ENCODE measurements at places on chromosomes 12 and 14.

GRCh38 chr12:66013224-66013623 is 117.3 kb downstream of the LLPH start:
- no peak for DNase-seq

DNA sequence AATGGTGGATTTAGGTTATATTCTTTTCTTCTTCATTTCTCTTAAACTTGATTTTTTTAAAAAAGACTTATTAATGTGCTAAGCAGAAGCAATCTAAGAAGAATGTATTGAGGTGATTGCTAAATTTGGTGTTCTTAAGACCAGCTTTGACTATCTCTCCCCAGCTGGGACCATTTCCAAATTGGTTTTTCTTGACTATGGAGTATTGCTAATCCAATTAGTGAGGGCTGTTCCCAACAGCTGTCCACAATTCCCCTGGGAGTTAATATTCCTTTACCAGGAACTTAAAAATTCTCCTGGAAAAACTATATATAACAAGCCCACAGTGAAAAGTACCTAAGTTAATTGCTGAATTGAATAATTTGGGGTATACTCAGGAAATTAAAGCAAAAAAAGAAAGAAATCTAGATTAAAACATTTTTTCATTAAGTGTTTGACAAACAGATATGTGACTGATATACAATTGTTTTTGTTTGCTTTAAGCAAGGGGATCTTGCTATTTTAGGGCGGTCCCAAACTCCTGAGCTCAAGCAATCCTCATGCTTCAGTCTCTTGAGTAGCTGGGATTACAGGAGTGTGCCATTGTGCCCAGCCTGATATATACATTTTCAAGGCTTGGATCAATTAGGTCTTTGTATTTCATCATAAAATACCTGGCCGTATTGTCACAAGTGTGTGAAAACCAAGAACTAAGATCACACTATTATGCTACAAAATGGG is 105.0 kb downstream of the FAR2 start:
- no peak for DNase-seq

DNA sequence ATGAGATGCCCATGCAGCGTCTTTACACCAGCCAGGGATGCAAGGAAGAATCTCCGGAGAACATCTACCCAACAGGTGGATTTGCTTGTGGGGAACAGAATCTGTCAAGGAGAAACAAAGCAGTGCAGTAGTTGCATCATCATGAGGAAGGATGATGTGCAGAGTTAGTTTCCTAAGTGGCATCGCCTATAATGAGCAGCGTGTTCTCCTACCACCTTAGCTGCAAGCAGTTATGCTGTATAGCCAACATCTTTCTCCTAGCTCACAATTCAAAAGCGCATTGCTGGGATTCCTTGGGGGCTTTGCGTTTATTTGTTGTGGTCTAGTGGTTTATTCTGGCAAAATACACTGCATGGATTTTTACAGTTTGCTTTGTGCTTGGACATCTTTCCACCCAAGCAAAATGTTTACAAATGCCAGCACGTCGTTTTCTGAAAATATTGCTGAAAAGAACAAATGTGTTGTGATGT is 233.0 kb downstream of the RGS6 start:
- no peak for DNase-seq

DNA sequence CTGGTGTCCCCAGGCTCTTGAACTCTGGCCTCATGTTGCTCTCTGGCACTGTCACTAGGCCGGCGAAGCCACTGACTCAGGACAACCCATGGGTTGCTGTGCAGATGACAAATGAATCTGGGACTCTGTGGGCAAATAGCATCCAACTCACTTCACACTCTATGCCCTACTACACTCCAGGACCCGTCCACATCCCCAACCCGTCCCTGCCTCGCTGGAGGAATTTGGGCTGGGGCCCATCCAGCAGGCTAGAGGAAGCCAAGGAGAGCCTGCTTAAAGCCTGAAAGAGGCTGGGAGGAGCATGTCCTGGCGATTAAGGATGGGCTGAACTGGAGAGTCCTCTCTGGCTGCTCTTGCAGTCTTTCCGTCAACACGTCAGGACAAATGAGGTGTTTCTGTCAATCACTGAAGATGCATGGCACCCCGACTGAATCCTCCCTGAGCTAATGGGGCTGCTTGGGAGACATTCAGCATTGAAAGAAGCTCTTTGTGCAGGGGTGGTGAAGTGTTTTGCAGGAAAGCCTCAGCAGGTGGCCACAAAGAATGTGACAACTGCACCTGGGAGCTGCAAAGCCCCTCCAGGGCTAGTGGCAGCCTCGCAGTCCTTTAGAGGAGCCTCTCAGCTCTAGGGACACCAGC is 71.7 kb downstream of the ANO2 start:
- DNase-seq: no peak

GRCh38 chr12:99122959-99123358 is 477.9 kb downstream of the APAF1 start:
- no peak for DNase-seq

- DNase-seq: no peak
Observed at GRCh38 chr12:131916306-131917138, 12.6 kb upstream of the PUS1 start.

GRCh38 chr12:123229051-123229450 is 3.9 kb downstream of the MPHOSPH9 start:
- DNase-seq: no peak

DNA sequence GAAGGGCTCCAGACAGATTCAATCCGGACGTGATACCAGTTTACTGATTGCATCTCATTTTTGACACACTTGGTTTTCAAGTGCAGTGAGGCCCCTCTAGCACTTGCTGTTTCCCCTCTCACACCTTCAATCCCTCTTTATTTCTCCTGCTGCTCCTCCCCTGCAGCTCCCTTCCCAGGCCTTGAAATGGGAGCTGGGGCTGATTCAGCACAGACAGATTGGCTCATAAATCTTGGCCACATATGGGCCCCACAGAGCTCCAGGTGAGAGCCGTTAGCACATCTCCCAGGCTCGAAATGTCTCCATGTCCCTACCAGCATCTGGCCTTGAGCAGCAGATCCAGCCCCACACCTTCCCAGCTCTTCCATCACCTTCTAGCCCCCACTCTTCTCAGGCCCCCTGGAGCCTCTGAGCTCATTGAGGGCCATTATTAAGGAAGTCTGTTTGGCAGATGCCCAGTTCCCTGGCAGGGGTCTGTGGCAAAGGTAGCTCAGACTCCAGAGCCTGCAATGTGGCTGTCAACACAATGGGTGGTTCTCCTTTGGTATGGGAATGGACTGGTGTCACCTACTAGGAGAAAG is 220.3 kb upstream of the FKBP4 start:
- DNase-seq: no peak

- no peak for DNase-seq
Observed at GRCh38 chr12:69497308-69498026, 27.3 kb downstream of the FRS2 start.

DNA sequence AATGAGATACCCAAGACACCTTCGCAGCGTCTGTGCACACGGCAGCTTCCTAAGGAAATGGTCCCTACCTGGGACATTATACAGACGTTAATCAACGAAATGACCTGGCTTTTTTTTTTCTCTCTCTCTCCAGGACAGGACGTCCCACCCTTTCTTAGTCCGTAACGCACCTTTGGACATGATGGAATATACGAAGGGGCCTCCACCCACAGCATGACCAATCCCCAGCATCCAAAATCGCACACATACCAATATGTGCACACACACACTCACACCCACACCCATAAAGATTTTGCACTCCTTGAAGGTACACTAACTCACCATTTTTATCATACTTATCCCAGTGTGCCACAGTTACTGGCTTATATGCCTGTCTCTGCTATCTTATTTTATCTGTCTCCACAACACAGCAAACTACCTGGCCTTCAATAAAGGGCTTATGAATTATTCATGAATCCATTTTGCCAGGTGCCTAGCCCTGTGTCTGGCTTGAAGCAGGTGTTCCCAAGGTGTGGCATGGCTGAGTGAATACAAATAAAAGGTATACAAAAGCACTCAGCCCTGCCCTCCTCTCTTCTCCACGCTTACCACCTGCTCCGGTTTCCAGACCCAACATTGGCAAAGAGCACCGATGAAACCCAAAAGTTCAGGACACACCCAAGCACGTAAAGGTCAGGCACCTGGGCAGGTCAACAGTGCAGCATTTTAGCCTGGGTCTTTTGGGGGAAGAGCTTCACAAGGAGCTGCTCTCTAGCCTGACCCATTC is 2.2 kb downstream of the SCNN1A start:
- no peak for DNase-seq

DNA sequence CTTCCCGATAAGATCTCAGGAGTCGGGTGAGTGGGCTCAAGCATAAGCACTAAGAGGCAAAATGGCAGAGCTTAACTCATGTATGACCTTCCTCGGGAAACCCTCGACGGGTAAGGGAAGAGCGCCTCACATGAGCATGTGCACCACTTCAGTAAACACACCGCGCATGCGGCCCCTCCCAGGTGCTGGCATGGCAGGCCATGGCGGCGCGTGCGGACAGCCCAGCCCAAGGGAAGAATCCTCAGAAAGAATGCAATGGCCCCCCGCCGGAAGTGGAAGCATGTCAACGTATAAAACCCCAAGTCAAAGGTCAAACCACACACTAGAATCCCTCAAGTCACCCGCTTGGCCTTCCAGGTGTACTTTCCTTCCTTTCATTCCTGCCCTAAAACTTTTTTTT is 6.6 kb upstream of the TNFAIP2 start:
- DNase-seq: no peak

DNA sequence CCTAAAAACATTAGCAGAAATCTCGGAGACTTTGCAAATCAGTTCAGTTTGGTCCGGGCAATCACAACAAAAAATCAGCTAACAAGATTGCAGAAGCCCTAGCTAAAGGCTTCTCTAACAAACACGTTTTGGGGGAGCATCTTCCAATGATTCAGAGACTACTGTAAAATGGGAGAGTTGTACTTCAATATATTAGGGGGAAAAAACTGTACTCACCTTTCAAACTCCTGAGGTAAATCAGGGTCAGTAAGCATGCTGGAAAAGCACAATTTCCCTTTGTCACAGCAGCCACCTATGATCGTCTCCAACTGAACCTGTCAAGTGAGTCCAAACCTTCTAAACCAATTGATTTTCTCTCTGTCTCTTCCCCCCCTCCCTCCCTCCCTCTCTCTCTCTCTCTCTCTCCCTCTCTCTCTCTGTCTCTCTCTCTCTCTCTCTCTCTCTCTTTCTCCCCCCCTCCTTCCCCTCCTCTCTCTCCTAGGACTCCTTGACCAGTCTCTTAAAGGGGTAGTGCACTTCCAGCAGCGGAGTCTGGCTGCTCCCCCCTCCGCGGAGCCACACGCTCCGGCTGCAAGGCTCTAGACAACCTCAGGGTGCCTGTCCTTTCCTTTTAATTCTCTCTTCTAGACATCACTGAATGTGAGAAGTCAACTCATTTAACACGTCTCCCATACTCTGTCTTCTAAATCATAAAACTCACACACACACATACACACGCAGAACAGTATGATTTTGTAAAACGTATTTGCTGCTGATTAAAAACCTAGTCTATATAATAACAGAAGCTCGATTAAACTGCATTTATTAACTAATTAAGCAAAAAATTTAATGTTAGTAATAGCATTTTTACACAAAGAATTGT is at the start of gene SOX5:
Gene SOX5, minus strand, starts transcription at position 323 of the 862 bp plus-strand sequence. Its CDS starts 69 bp downstream, at position 254.
- DNase-seq: no peak

DNA sequence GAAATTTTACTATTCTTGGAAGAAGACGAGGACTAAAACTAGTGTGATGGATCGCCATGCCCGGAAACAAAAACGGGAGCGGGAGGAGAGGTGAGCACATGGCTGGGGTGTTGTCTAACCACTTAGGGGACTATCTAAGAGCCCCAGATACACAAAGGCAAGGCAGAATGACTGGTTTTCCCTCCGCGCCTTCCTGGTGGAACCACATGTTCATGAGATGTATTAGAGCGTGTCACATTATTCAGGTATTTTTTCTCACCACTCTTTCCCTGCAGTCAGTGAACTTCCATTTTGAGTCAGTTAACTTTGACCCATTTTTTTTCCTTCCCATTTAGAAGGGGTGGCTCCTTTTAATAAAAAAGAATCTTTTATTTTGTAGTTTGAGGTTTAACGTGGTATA is 68.8 kb upstream of the TRAF3 start:
- DNase-seq: no peak

- DNase-seq: no peak
Observed at GRCh38 chr14:63800083-63800482, 52.7 kb upstream of the SYNE2 start.

DNA sequence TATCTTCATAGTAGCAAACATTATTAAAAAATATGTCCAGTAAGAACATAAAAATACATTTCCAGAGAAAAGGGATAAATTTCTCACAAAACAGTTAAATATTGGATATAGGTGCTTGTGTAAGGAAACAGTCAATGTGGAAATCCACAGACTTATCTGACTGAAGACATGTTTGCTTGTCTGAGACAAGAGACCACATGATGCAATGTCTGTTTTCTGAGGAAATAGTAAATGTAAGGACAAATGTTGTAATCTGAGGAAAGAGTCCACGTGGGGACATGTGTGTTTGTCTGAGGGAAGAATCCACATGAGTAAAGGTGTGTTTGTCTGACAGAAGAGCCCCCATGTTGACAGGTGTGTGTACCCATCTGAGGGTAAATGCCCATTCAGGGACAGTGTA is 1093.2 kb downstream of the TMEM121 start:
- DNase-seq: no peak

DNA sequence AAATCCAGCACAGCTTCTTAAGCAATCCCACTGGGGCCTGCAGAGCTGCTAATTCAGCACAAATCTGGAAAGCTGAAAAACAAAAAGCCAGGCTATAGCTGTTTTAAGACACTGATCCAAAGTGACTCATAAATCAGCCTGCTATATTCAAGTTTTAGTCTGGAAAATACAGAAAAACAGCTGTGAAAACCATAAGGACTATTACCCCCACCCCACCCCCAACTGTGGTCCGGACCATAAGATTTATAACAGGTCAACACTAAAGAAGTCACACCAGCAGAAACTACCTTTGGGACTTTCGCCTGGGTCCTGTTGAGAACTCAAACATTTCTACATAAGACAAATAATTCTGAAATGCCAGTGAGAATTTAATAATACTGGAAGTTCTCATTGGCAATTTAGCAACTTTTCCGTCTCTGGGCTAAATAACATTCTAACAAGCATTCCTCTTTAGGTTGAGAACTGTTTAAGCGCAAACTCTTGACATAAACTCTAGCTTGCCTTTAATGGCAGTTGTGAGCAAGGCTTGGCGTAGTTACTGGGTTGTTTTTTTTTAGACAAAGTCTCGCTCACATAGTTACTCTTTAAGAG is 3.3 kb downstream of the LRIG3 start:
- peak; percentile 33 for DNase-seq

DNA sequence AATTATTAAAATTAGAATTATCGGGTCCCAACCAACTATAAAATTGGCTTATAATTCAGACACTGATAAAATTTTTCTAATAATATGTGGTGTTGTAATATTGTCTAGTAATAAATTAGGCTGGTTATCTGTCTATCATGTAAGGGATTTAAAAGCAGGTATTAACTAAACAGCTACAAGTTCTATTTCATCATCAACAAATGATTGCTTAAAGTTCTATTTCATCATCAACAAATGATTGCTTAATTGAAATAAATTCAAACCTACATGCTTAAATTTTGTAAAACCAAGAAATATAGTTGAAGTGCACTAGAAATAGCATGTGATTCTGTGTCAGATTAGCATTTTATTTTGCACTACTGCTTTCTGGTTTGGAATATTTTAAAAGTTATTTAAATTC is 34.1 kb downstream of the SLCO1A2 start:
- DNase-seq: no peak
